Smooth muscle cell of the pulmonary artery (primary cell): ENCODE measurements at places on chromosomes 11 and 22. TPM values are rescaled to one million over a fixed set of nuclear protein-coding genes. Genes with fewer than 3 reads are reported as not detected.

The PATE2 gene
- 0.20 TPM in 1 of 2 replicates, not detected in the other for total RNA-seq

The SOX10 gene
- 0.07 TPM in 1 of 2 replicates, not detected in the other for total RNA-seq

The C11orf52 gene
- 0.23 and 0.72 TPM in 2 replicates for total RNA-seq

The C11orf86 gene
- total RNA-seq = not detected in 2 replicates

The BRSK2 gene
- 0.46 and 1.1 TPM in 2 replicates for total RNA-seq

The CRYBB3 gene
- not detected in 2 replicates for total RNA-seq

The CNIH2 gene
- total RNA-seq = 0.72 and 0.86 TPM in 2 replicates

The SNAP29 gene
- total RNA-seq = 9.2 and 9.3 TPM in 2 replicates

The KCTD14 gene
- 0.50 and 0.72 TPM in 2 replicates for total RNA-seq

The C11orf87 gene
- 0.20 and 1.9 TPM in 2 replicates for total RNA-seq

The ZFP91 gene
- 45.4 and 52.2 TPM in 2 replicates for total RNA-seq

The FAM83F gene
- total RNA-seq = under 0.01 TPM in 1 of 2 replicates, not detected in the other

The MS4A15 gene
- not detected in 2 replicates for total RNA-seq

The KIF18A gene
- total RNA-seq = 3.8 and 6.8 TPM in 2 replicates

The SCN3B gene
- total RNA-seq = 0.03 and 0.07 TPM in 2 replicates

The LINC01488 gene
- total RNA-seq = not detected in 2 replicates
